ENCODE measurements at places on chromosomes 2 and 18. TPM values are rescaled to one million over a fixed set of nuclear protein-coding genes. Genes with fewer than 3 reads are reported as not detected.

The NTSR2 gene
- 0.36 TPM for total RNA-seq

The KCNG2 gene
- total RNA-seq = 0.54 TPM

GRCh38 chr2:158701101-158701500 is 94.0 kb upstream of the DAPL1 start:
- H3K4me1 ChIP-seq = no peaks in the 10 kb centered on the region
- no peak overlapping the region for H3K4me3 ChIP-seq
- DNase-seq = no peak
- no peak overlapping the region for H3K27ac ChIP-seq

DNA sequence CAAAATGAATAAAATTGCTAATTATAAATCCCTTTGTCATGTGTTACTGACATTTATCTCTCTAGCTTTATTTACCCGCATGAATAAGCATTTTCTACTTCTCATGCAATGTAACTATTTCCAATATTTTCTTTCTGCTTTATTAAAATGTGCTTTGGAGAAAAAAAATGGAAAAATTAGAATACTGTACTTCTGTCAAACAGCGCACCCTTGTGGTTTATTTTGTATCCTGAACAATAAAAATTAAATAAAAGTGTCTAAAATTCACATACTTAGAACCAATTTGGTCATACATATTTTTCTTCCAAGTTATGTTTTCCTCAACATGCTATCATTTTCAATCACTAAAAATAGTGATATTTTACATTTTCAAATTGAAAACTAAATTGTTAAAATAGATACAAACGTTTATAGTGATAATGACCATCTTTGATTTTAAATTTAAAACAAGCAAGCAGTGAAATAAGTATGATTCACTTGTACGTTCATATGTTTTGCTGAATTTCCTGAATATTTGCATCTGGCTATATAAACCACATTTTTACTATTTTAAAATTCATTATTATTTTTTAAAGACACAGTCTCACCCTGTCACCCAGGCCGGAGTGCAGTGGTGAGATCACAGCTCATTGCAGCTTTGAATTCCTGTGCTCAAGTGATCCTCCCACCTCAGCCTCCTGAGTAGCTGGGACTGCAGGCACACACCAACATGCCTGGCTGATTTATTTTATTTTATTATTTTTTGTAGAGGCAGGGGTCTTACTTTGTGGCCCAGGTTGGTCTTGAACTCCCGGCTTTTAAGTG is 95.9 kb upstream of the GRB14 start:
- no peaks in the 10 kb centered on the region for H3K36me3 ChIP-seq
- no peak for DNase-seq
- H3K27ac ChIP-seq = no peak overlapping the region

DNA sequence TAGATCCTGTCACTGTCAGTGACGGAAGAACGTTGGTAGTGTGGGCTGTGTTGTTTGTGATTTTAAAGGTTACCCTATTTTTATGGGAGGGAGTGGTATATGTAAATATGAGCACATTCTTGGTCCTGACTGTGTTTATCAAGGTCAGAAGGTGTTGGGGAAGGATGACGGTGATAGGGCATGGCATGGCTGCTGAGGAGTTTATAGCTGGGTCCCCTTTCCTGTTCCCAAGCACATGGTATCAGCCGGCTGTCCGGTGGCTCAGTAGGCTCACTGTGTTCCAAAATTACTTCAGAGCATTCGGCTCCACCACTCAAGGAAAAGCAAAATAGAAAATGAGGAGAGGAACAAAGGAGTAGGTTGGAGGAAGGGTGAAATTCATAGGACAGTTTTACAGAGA is 28.6 kb downstream of the IRS1 start:
- H3K27ac ChIP-seq = peak overlapping the region; percentile 91
- peaks cover 40% of the 10 kb centered on the region for H3K4me1 ChIP-seq
- peak overlapping the region; percentile 54 for H3K4me3 ChIP-seq
- no peak for DNase-seq
- no peaks in the 10 kb centered on the region for H3K36me3 ChIP-seq
- no peaks in the 10 kb centered on the region for H3K27me3 ChIP-seq

The NFATC1 gene
- 28.7 TPM for total RNA-seq

DNA sequence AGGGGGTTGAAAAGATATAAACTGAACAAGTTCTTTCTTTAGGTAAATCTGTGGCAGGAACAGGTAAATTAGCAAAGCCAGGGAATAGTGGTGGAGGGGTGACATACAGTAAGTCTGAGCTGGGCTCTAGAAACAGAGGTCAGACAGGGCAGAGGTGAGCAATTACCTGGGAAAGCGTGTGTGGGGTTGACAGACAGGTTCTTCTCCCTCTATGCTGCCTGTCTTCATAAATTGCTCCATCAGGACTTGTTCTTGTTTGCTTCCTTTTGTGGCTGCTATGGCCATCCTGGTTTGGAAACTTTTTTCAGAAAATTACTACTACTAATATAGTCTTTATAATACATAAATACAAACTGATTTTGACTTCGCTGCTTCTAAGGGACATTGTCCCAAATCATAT is 3.4 kb upstream of the ANKRD12 start:
- no peak overlapping the region for H3K4me3 ChIP-seq
- no peak for DNase-seq
- no peaks in the 10 kb centered on the region for H3K27me3 ChIP-seq
- H3K27ac ChIP-seq = peak overlapping the region; percentile 99

The ASB18 gene
- 2.1 TPM for total RNA-seq

The ADAM23 gene
- 6.0 TPM for total RNA-seq

DNA sequence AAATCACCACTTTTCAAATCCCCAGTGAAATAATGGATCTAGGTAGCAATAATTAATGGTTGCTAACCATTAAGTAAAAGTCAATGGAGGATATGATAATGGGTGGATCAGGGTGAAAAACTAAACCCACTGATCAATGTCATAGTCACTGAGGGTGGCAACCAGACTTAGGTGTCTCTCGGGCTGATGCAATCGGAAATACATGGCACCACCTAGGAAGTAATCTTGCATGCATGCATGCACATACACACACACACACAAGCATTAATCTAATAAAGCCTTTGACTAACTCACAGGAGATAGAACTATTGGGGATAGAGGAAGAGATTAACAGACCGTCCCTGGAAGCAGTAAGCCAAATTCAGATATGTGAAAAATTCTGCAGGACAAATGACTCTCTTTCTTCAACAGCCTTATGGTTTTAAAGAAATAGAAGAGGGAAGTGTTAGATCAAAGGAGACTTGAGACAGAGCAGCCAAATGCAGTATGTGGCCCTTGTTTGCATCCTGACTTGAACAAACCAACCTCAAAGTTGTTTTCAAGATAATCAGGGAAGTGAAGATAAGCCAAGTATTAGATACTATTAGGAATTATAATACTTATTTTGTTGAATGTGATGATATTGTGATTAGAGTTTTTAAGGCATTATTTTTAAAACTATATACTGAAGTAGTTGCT is 186.0 kb upstream of the RMP24 start:
- no peak overlapping the region for H3K4me3 ChIP-seq
- no peaks in the 10 kb centered on the region for H3K36me3 ChIP-seq
- H3K4me1 ChIP-seq = no peaks in the 10 kb centered on the region
- H3K27me3 ChIP-seq = no peaks in the 10 kb centered on the region
- DNase-seq = no peak

DNA sequence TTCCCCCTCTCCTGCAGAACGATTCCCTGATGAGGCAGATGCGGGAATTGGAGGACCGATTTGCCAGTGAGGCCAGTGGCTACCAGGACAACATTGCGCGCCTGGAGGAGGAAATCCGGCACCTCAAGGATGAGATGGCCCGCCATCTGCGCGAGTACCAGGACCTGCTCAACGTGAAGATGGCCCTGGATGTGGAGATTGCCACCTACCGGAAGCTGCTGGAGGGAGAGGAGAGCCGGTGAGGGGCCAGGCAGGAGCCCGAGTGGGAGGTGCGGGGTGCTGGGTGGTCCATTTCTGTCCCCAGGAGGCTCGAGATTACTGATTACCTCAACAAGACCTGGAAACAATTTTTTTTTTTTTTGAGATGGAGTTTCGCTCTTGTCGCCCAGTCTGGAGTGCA is 3.1 kb downstream of the DES start:
- peaks cover 13% of the 10 kb centered on the region for H3K4me1 ChIP-seq
- no peak for DNase-seq
- H3K4me3 ChIP-seq = peak overlapping the region; percentile 93
- H3K27me3 ChIP-seq = no peaks in the 10 kb centered on the region

GRCh38 chr18:79402977-79403722 is 7.4 kb downstream of the NFATC1 start:
- no peaks in the 10 kb centered on the region for H3K36me3 ChIP-seq
- H3K27me3 ChIP-seq = no peaks in the 10 kb centered on the region
- peak; percentile 89 for DNase-seq
- H3K27ac ChIP-seq = peak overlapping the region; percentile 94
- H3K4me1 ChIP-seq = peaks cover 55% of the 10 kb centered on the region

The SERPINB2 gene
- not detected for total RNA-seq

Data from psoas muscle (tissue), 8 donors.